ENCODE measurements at places on chromosomes 5 and 9. TPM values are rescaled to one million over a fixed set of nuclear protein-coding genes. Genes with fewer than 3 reads are reported as not detected.

DNA sequence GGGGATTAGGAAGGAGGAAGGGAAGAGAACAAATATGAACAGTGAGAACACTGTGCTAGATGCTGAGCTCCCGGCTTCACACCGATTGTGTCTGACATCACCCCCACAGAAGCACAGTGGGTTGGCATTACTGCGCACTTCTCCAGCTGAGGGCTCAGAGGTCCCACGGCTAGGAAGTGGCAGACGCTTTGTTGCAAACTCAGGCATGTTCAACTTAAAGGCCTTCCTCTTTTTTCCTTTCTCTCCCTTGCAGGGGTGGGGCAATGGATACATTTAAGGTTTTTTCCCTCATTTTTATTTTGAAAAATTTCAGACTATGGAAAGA lies 15.5 kb upstream of the SHB start:
- DNase-seq: no peak

- no peak for DNase-seq
Measured at GRCh38 chr5:109315245-109315644, 94.5 kb downstream of the PJA2 start.

- DNase-seq: no peak
Measured at GRCh38 chr5:161344234-161344633, 202.3 kb downstream of the GABRB2 start.

DNA sequence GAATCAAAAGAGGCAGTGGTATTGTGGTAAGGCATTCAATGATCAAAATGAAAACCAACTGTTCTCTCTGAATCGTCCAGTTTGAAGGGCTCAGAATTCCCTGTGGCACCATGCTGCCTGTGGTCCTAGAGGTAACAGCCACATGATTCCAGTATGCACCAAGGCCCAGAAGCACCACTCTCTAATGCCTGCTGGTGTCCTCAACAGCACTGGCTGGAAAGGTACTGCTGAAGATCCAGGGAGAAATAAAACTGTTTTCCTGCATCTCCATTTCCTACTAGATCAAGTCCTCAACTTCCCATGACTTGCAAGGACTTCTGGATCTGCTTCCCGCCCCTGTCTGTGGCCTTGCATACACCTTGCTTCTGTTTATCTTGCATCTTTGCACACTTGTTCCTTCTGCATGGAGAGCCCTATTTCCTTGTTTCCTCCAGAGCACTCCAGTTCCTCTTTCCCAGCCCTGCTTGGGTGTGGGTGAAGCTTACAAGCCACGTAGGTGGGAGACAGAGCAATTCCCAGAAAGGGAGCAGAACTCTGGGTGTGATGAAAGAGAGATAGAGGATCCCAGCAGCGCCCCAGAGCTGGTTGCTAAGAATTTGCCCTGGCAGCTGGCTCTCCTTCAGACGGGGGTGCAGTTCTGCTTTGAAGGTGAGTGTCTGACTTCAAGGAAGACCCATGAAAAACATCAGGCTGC lies 41.0 kb upstream of the EQTN start:
- no peak for DNase-seq

GRCh38 chr5:36908544-36909260 lies 32.1 kb downstream of the NIPBL start:
- no peak for DNase-seq

DNA sequence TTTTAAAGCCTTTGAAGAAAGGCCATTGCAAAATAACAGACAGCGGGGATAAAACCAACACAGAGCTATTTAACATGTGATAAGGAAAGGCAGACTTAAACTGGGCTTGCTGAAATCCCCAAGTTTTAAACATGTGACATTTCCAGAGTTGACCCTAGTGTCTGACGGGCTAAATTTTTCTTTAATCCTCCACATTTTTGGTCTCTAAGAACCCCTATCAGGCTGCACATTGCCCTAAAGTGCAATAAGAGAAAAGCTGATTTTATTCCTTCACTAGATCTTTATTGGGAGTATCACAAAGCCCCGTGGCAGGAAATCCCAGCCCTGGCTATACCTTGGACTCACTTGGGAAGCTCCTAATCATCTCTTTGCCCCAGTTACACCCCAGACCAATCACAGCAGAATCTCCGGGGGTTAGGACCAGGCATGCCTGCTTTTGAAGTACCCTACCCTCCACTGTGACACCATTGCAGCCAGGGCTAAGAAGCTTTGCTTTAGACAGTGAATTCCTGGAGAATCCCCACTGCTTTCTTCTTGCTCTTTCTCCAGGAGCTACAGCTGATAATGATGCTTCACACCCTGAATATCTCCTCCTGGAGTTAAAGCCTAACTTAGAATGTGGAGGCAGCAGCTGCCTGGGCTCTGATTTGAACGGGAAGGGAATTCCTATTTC lies 20.1 kb upstream of the COL15A1 start:
- DNase-seq: no peak

DNA sequence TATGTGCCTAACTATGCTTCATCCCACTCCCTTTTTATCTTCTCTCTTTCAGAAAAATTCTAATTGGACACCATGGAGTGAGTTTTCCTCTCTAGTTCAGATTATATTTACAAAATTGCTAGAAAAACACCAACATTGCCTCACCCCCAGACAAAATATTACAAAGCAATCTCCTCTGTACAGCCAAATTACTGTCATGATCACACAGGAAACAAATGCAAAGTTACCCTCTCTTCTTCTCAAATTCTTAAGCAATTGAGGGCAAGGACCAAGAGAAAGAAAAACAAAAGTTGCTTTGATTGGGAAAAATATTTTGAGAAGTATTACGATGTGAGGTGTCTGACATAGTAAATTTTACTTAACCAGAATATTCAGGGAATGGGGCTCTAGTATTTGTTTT lies 30.8 kb upstream of the ABCA1 start:
- DNase-seq: no peak

DNA sequence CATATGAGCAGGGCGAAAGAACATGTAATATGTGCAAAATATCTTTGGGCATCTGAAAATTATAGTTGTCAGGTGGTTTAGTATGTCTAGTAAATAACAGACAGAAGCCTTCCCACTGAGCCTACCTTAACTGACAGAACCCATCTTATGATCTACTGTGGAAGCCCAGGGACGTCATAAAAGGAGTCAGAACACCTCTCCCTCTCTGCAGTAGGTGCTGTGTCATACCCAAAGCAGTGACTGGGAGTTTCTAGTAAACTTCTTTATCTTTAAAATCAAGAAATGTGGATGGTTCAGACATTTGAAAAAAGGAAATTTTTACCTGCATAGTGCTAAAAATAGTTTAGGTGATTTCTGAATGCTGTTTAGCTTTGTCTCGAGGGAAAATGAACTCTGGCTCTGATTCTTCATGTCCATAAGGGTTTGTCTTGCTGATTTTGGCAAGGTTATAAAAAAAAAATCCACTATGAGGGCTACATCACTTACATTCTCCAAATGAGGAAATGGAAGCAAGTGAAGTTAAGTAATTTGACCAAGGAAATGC lies 104.0 kb downstream of the NUDT12 start:
- DNase-seq: no peak

- DNase-seq: no peak
Measured at GRCh38 chr5:32776200-32776599, 65.1 kb downstream of the NPR3 start.

- no peak for DNase-seq
Measured at GRCh38 chr5:162025312-162025711, 42.3 kb upstream of the GABRG2 start.

DNA sequence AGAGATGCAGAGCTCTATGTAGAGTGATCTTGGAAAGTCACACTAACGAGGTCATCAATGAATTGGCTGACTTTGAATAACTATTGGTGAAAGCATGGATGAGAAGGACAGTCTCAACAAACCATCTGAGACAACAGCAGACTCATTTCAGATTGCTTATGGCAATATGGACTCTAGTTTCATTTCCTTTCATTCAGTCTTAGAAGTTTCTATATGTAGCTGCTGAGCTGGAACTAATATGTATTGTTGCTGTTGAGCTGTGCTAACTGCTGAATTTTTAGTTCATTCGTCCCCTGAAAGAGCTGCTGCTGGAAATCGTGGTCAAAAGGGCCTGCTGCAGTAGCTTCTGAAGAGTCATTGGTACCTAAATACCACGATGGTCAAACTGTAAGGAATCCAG lies 31.3 kb downstream of the TNFSF15 start:
- DNase-seq: no peak

- no peak for DNase-seq
Measured at GRCh38 chr9:73845954-73846690, 651.0 kb upstream of the RORB start.

- DNase-seq: no peak
Measured at GRCh38 chr5:64292611-64293215, 127.1 kb downstream of the RNF180 start.

GRCh38 chr5:14123551-14123950 lies 19.6 kb upstream of the TRIO start:
- no peak for DNase-seq

DNA sequence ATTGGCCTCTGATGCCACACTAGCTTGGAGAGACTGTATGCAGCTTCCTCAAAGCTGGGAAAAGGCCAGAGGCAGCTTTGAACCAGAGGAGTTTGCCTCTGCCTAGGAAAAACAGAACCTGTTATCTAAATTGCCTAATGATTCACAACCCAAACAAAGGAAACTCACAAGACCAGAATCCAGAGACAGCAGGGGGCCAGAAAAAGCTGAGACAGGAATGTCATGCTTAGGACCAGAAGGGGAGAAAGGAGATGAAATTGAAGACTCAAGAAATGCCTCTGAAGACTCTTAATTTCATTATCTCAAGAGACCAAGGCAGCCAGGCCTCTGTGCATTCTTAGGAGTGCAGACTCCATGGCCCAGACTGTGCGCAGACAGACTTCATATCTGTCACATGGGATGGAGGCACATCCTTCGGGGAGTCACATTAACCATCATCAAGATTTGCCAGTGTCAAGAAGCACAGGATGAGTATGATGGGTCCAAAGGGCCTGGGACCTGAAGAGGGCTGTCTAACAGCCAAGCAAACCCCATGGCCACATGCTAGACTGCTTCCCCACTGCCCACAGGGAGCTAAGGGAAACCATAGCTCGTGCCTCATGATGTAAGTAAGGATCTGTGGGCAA lies 57.3 kb downstream of the ARSB start:
- no peak for DNase-seq

Gene CCDC180
- total RNA-seq: 8.9 TPM

Gene SLC4A9
- total RNA-seq: not detected

Gene SPEF2
- 31.8 TPM for total RNA-seq

Gene PCDHB11
- 2.5 TPM for total RNA-seq

Gene ENHO
- 0.25 TPM for total RNA-seq
